Gastrocnemius medialis (tissue), 4 donors: ENCODE measurements at places on chromosomes 3 and 15.

DNA sequence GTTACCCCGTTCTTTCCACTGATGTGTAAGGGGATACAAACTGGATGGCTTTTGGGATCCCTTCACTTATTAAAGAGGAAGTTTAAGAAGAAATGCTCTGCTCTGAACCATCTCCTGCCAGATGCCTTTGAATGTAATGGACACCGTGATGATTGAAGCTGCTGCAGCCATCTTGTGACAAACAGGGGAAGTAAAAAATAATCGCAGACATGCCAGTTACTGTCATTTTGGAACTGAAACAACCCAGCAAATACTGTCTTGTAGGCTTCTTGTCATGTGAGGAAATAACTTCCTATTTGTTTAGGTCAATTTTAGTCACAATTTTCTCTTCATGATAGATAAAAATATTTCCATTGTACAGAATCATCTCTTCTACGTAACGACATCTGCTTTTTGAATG, 224.0 kb downstream of the CHL1 start:
- no peak for DNase-seq

DNA sequence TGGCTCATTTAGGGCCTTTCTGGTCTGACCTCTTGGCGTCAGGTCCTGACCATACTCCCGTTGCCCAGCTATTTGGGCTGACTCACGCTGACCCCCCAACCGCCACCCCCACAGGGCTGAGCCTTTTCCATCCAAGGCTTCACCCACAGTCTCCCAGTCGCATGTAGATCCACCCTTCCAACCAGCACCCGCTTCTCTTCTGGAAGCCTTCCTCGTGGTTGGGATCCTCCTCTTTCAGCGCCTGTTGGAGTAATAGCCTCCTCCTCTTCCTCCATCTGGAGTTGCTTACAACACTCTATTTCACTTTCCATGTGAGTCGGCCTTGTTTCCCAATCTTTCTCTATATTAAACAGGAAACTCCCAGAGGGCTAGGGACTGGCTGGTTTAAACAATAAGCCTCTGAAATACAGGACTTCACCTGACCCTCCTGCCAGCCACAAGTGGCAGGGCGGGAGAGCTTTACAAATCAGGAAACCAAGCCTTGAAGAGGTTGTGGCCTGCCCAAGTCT, 2.1 kb upstream of the ALAS1 start:
- DNase-seq = no peak

DNA sequence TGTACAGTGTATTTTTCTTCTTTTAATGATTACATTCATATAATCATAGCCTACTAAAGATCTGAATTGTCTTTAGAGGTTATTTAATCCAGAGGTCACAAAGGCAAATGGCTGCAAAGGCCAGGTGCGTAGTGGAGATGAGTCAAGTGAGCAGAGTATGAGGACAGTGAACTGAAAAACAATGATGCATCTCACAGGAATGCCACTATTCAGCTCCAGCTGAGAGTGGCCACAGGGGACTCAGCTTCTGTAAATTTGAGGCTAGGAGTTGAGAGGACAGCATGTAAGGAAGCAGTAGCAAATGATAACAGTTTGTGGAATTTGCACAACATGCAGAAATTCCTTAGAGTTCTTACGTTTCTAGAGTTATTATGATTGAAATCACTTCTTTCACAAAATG, 50.4 kb downstream of the COL6A5 start:
- peak; percentile 11 for DNase-seq

- no peak for DNase-seq
These were observed 264.2 kb upstream of the ROPN1 start for GRCh38 chr3:124256156-124256555.

- DNase-seq = no peak
These were observed 36.2 kb downstream of the ICE2 start for GRCh38 chr15:60442763-60443162.

- DNase-seq = no peak
These were observed 12.9 kb downstream of the ISL2 start for GRCh38 chr15:76349301-76350070.

DNA sequence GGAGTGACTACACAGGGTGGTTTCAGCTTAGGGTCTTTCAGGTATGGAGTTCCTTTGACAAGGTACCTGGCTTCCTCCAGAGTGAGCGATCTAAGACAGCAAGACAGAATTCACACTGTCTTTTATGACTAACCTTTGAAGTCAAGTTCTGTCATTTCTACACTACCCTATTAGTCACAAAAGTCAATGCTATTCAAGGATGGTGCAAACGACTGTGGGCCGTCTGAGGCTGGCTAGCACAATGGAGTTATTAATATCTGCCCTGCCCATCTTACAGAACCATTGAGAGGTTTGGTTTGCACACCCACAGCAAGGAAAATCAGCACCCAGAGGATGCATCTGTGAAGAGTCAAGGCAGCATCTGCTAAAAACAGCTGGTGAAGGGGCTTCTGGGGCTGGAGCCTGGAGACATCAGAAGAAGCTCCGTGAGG, 62.9 kb upstream of the XCR1 start:
- no peak for DNase-seq

DNA sequence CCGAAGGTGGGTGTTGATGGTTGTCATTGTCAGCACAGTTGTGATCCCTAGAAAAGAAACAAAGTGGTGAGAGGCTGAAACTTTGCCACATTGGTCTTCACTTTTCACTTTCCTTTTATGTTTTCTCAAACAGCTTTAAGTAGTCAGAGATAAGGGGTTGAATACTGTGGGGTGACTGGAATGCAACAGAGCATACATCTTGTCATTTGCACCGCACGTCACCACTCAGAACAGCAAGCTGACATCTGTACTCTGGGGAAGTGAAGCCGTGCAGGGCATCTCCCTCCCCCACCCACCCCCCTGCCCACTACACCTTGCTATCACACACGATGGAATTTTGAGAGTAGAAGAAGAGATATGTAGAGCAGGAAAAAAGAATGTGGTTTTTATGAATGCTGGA, 211.7 kb downstream of the GABRB3 start:
- DNase-seq = no peak

- no peak for DNase-seq
These were observed 47.7 kb upstream of the RASGRP1 start for GRCh38 chr15:38612159-38612863.

DNA sequence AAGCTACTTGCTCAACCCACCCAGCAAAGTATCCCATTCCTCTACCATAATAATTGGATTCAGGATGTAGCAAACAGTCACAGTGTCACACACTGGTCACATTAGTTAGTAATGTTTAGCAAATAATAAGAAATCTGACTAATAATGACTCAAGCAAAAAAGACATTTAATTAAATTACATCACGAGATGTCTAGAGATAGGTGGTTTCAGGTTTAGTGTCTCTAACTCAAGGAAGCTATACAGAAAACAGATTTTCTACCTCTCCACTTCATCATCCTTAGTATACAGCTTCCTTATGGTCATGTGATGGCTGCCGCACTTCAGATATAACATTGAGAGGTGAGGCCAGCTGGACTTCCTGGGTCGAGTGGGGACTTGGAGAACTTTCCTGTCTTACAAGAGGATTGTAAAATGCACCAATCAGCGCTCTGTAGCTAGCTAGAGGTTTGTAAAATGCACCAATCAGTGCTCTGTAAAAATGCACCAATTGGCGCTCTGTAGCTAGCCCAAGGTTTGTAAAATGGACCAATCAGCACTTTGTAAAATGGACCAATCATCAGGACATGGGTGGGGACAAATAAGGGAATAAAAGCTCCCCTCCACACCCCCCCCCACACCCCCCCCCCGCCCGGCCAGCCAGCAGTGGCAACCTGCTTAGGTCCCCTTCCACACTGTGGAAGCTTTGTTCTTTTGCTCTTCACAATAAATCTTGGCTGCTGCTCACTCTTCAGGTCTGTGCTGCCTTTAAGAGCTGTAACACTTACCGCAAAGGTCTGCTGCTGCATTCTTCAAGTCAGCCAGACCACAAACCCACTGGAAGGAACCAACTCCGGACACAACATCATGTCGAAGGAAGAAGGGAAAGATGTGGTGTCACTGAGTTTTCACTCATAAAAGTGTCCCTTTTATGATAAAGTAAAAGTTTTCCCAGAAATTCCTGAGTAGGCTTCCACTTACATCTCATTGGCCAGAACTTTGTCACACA, 24.9 kb upstream of the ARPIN start:
- no peak for DNase-seq

DNA sequence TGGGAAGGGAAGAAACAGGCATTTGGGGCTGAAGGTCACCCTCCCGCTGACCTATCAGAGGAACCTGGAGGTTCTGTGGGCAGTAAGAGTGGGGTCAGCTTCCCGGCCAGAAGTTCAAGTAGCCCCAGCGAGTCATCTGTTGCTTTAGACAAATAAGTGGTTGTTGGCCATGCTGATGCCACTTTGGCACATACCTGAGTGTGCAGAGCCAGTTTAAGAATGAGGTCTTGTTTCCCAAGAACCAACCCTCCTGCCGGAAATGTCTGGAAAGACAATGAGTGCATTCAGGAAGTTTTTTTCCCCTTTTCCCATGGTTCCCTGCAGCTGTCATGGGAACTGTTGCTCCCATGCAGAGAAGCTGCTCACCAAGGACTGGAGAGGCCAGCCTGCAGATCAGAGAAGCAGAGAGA, 166.7 kb downstream of the ZNF621 start:
- DNase-seq = no peak

DNA sequence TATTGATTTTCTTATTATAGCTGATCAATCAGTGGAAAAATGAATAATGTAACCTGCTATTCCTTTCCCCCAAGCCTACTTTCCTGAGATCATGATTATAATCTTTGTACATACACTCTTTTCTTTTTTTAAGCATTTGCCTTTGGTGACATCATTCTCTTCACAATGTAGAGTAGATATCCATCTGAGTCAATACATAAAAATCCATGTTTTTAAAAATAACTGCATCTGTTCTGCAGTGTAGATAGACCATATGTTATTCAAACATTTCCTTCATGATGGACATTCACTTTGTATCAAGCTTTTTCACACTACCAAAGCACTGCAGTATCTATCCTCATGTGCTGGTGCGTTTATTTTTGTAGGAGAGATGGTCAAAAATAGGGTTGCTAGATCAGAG, 211.1 kb downstream of the PTPRG start:
- DNase-seq = no peak

- no peak for DNase-seq
These were observed 375.9 kb downstream of the FGF12 start for GRCh38 chr3:192351441-192351840.

- no peak for DNase-seq
These were observed 916 bp downstream of the IL17RD start for GRCh38 chr3:57164217-57164656.

DNA sequence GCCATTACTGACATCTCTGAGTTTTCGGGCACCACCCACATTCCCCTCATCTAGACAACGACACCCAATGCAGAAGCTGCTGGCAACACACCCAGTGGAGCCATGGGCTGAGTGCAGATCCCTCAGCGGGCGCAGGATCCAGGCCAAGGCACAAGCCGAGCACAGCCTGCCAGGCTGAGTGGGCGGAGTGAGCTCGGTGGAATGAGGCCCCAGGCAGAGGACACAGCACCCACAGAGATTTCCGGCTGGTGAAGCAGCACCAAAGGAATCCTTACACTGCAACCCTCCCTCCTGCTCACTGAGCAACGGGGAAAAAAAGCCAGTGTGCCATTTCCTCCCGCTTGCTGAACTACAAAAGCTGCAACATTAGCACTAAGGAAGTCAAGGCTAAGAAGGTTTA, 34.3 kb downstream of the ZMAT3 start:
- DNase-seq = no peak

GRCh38 chr3:159879146-159879545, 109.5 kb upstream of the IL12A start:
- no peak for DNase-seq

GRCh38 chr15:77905301-77905920, 172.1 kb downstream of the TBC1D2B start:
- no peak for DNase-seq

DNA sequence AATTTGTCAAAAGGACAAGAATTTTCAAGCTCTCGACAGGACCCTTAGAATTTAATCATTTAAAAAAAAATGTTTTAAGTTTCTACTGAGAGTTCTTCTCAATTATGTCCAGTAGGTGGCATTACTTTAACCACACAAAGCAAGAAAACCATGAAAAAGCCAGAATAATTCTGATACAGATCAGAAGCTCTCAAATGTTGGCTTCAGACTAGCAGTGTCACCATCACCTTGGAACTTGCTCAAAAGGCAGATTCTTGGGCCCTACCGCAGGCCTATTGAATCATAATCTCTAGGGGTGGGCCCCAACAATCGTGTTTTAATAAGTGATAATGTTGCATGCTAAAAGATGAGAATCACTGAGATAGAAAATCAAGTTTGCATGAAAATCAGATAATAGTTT, 99.5 kb upstream of the KCNMB2 start:
- DNase-seq = no peak

DNA sequence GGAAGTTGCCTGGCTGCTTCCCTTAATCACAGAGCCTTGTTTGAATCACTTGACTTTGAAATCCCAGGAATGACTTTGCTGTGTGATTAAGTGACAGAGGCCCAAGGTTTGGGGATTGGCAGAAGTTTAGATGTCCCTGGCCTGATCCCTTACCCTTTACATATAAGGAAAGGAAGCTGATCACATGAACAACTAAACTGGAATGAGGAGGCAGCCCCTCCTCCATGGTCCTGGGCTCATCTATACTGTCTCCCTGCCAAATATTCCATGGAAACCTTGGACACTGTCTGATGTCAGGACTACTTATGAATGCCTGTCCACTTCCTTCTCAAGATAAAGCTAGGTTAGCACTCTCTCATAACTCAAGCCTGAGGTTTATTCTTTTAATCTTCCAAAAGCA, 181.3 kb upstream of the CTDSPL start:
- DNase-seq = no peak

GRCh38 chr3:16993227-16993626, 108.5 kb downstream of the PLCL2 start:
- no peak for DNase-seq

DNA sequence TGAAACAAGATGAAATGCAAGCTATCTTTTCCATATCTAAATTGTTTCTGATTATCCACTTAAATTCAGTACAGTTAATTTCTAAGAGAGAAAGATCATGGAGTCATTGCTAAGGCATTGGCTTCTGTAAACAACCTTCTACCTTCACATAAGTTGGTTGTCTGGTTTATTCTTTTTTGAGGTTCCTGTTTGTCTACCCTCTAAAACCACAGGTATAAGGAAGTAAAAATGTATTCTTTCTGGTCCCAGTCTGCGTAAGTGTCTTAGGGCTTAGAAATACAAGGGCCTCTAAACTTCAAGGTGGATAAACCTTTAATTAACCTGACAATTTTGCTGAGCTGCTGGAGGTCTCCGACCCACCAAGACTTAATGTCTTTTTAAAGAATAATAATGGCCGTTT, 3.6 kb upstream of the ATOSA start:
- no peak for DNase-seq

- no peak for DNase-seq
These were observed 120.7 kb downstream of the GMNC start for GRCh38 chr3:190741788-190742187.
